Left renal pelvis (tissue), 4 donors: ENCODE measurements at places on chromosomes 11 and 22. TPM values are rescaled to one million over a fixed set of nuclear protein-coding genes. Genes with fewer than 3 reads are reported as not detected.

MUC6 gene
- polyA plus RNA-seq: 10.6 TPM

- no peak for DNase-seq
Measured at GRCh38 chr11:2539371-2540222, 94.8 kb downstream of the KCNQ1 start.

DNA sequence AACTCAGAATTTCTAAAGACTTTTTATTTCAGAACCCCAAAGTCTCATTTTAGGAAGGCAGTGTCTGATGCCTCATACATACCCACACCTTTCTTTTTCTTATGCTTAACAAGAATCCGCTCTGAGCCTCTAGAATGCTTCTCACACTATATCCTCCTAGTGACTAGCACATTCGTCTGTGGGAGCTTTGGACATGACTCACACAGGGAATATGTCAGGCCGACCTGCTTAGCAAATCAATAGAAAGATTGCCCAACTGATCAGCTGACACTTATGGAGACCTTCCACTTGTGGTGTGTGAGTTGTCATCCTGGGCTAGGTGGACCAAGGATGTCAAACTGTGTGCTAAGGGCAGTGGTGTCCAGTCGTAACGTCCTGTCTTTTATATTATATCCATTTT lies 129.9 kb upstream of the TTC12 start:
- DNase-seq: no peak

DNA sequence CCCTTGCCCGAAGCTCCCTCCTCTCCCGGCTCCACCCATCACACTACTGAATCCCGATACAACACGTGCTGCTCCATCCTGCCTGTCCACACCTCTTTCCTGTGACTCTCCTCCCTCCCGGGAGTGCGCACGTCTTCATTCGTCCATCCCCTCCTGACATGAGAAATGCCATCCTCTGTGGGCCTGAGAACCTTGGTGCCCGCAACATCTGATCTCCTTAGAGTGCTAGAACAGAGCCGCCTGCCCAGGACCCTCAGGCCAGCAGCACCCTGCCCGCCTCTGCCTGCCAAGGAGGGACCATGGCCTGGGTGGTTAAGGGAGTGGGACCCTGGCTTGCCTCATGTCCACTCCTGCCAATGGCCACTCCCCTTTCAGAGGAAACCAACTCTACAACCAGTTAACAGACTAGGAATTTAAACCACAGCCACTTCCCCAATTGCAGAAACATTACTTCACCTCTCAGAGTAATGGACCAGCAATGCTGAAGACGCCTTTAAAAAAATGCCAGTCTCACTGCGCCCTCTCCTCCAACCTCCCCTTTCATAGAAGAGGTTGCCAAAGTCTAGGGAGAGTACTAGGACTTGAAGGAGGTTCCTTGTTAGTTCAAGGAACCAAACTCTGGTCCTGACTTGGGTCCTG lies 466.3 kb downstream of the OPCML start:
- no peak for DNase-seq

DNA sequence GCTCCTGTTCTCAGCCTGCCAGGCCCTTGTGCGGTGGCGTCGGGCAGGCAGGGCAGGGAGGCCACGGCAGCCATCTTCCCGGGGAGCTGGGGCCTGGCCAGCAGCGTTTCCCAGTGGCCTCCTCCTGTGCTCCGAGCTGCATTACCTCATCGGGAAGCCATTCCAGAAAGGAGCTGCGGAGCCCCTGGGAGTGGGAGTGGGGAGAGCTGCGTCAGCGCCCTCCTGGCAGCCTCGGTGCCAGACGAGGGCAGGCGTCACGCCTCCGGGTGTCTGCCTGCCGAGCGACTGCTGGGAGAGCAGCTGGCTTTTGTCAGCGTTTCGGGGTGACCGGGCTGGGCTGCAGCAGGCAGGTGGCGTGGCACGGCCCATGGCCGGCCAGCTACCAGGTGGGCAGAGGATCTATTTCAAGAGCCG lies 30.9 kb upstream of the WNT7B start:
- DNase-seq: no peak
